ENCODE measurements at places on chromosomes 2 and 18.

- peak; percentile 53 for DNase-seq
Observed at GRCh38 chr18:7566567-7567473, at the start of gene PTPRM. TSS of gene PTPRM (plus strand) at chr18:7567316. CDS start at chr18:7567819, 503 bp downstream.

DNA sequence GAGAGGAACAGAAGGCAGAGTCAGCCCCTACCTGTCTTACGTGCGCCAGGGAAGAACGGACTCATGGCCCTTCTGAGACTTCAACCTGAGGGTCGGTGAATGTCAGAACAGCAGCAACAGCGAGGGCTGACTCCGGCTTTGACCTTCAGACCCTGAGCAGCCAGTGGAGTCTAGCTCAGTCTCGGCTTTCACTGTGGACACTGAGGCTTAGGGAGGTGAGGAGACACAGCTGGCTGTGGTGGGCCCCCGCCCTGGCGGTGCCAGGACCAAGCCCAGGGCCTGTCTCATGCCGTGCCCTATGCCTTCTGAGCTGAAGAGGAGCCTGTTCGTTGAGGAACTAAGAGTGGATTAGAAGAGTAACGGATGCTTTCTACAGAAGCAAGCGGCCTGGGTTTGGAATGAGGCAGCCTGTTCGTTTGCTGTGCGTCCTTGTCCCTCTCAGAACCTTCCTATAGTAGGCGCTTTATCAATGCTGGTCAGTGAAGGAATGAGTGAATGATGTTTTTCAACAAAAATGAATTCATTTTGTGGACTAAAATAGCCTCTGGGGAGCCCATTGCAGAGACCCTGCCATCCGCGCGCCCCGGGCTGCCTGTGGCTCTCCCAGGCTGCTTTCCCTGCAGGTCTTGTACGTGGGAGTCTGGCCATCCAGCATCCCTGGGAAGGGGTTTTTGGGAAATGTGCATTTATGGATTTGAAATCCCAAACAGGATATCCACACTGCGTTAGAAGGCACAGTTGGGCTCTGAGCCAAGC lies 38.9 kb downstream of the ASB1 start:
- no peak for DNase-seq

- no peak for DNase-seq
Observed at GRCh38 chr2:11967946-11968465, 221.6 kb downstream of the LPIN1 start.

DNA sequence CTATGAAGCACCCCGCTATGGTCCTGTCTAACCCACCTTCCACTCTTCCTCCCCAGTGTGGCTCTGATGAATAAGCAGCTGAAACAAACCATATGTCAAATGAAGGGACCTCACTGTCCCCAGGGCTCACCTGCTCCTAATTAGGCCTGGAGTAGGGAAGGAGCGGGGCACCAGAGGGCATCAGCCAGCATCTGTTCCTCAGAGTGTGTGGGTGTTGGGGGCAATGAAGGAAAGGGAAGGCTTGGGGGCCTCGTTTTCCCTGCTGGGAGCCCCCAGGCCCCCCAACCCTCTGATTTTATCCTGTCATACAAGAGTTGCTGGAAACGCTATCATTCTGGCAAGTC lies 274.7 kb downstream of the HAUS1 start:
- no peak for DNase-seq

DNA sequence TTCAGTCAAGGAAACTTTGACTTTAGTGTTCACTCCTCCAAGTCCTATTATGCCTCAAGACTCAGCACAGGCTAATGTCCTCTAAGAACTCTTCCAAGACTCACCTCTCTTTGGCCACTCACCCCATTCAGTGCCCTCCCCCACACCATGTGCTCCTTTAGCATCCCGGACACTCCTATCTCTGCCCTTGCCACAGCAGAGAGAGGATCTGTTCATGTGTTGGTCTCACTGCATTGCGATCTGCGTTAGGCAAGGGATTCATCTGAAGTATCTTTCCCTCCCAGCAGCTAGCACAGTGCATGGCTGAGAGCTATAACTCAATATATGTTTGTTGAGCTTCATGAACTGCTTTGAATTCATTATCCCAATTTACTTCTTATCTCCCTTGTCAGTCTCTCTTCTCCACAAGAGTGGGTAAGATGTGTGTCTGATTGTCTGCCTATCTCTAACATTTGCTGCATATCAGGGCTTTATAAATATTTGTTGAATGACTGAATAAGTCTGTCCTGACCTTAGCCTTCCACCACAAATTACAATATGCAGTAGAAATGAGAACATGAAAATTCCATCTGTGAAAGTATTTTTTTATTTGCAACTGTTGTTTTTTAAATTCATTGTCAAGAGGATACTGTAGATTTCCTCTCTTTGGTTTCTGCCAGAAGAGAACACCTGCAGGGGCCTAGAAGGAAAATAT lies 179.9 kb upstream of the NCKAP5 start:
- no peak for DNase-seq

DNA sequence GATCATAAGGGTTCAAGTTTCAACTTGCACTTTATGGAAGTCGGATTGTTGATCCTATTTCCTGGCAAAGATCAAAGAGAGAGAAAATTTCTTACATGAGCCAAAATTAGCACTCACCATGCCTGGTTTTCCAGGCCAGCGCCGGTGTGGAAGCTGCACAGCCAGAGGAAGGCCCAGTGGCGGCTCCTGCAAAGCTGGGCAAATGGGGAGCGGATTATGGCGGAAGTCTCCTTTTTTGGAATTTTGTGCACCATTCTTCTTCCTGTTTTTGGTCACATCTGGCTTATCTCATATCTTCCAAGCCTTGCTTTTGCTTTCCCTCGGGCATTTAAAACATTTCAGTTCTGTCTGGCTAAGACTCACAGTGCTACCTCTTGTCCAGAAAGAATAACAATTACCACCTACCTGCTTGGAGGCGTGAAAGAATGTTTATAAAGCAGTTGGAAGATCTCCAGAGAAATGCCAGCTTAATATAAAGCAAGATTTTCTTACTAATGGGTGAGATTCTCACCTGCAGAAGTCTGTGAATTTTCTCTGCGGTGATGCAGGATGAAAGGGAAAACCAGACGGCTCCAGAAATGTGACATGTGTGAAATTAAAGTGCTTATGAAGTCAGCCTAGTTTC lies 94.3 kb downstream of the ASAP2 start:
- no peak for DNase-seq

- no peak for DNase-seq
Observed at GRCh38 chr2:64137567-64137966, 6.7 kb downstream of the PELI1 start.

DNA sequence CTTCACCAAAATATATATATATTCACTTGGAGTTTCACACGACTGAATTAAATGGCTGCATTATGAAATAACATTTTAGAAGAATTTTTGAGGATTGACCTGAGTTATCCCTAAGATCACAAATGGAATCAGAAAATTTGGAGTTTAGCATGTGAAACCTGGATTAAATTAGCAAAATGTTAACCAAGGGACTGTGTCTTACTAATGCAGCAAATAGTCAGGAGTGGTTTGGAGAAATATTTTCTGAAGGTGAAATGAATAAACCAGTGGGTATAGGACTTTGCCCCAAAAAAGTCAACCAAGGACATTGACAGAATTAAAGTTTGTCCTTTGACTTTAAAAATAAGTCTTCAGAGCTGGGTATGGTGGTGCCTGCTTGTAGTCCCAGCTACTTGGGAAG lies 111.2 kb downstream of the PRPF40A start:
- DNase-seq = no peak

- DNase-seq = no peak
Observed at GRCh38 chr2:37417321-37417720, 72.9 kb downstream of the QPCT start.

DNA sequence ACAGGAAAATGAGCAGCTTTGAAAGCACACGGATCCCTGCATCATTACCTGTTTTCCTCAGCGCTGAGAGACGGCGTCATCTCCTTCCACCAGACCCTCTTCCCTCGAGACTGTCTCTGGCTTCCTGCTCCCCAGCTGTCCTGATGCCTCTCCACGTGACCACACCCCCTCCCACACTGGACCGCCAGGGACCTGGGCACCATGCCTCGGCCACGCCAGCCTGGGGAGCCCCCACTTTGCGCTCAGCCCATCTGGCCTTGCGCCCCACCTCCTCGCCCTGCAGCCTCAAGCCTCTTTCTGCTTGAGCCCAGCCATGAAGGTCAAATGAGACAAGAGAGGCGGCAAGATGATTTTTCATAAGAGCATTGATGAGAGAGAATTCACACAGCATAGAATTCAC lies 66.0 kb upstream of the ACKR3 start:
- DNase-seq = no peak

DNA sequence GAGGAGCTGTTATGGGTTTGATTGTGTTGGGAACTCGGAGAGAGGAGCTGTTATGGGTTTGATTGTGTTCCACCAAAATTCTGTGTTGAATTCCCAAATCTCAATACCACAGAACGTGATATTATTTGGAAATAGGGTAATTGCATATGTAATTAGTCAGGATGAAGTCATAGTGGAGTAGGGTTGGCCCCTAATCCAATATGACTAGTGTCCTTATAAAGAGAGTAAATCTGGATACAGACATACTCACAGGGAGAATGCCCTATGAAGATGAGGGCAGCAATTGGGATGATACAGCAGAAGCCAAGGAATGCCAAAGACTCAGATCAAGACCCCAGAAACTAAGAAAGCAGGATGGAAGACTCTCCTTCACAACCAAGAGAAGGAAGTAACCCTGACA lies 1023.2 kb upstream of the ZEB2 start:
- DNase-seq = no peak

DNA sequence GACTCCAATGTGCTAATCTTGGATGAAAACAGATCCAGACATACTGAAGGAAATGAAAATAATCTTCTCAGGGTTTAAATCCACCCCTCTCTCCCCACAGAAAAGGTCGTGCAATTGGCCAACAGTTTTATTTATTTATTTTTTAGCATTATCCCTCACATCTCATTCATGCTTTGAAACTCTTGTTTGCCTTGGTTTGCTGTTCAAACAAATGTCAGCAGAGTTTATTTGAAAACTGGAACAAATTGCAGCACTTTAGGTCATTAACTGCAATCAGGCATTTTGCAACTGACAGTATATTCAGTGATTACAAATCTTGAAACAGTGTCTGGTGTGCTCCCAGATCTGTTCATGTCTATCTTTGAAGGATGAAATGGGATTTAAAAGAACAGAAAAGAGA lies 220.6 kb downstream of the SLC4A10 start:
- no peak for DNase-seq

DNA sequence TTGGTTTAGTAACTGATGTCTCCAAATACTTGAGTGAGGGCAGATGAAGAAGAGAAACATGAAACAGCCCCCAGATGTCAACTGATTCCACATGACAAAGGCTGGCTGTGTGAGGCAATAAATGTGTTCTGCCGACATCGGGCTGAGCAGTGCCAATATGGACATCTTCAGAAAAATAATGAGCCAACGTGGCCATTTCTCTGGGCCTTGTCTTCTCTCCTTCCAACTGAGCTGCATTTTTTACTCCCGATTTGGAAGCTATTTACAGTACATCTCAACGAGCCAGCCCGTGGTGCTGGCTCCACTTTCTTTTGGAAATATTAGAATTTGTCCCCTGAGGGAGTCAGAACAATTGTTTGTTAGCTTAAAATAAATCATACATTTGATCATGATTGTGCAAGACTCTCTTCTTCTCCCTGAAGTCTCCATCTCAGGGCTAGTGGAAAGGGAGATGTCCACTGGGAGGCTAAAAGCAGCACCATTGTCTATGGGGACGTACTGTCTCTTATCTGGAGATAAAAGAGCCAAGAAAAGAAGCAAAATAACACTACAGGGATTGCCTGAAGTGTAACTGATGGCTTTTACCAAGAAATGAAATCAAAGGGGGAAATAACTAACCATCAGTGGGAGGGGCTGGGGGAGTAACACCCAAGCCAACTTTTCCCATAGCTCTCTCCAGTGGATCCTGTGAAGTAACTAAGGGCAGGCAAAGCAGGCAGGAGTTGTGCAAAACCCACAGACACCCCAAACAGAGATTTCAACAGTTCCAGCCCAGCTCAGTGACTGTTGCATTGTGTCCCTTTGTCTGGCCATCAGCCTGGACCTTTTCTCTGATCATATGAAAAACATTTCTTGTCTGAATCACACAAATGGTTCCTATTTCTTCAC lies 114.8 kb downstream of the RDH14 start:
- DNase-seq = no peak

Measured in activated CD4-positive, alpha-beta T cell treated with anti-CD3 and anti-CD28 coated beads, Interleukin-2, amount 50 U/mL, for 48 hours (primary cell).